ENCODE measurements at places on chromosomes 2 and 18.

- no peak for DNase-seq
Observed at GRCh38 chr2:239910851-239911640, 114.1 kb downstream of the NDUFA10 start.

GRCh38 chr2:45192481-45192880, 183.2 kb upstream of the SIX2 start:
- no peak for DNase-seq

DNA sequence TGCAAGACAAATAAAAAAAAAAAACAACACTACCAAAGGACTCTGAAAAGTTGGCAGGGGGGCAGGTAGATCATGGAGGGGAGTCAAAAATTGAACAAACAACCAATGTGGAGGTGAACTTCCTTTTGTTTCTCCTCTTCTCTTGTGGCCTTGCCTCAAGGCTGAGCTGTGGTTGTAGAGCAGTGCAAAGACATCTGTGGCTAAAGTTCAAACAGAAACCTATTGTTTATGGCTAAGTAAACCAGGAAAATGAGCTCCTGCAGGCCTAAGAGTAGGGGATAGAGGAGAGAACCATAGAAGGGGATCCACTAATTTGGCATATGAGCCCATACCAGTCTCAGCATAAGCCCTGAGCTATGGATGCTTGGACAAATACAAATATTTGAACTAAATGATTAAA, 40.2 kb upstream of the EGR4 start:
- no peak for DNase-seq

DNA sequence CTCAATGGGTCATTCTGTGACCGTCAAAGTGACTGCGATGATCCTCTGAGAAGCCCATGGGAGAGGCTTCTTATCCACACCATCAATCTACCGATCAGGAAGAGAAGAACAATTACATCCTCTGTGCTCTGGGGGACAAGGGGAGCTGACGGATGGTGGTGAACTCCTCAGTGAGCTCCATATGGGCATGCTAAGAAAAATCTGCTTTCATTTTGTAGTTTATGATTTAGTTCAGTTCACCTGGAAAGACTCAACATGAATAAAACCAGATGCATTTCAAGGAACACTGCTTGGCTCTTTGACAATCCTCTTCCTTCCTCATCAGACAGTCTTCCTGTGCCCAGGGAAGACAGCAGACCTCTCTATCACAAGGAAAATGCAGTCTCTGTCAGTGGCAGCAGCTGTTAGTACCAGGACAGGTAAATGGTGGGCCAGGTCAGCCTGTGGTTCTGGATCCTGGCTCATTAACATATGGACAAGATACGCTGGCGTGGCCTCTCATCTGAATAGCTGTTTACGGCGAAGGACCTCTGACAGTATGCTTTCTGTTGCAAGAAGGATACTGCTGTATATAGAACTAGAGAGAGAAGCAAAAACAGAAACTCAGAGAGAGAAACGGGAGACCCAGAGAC, 176.9 kb downstream of the BCL2 start:
- no peak for DNase-seq

DNA sequence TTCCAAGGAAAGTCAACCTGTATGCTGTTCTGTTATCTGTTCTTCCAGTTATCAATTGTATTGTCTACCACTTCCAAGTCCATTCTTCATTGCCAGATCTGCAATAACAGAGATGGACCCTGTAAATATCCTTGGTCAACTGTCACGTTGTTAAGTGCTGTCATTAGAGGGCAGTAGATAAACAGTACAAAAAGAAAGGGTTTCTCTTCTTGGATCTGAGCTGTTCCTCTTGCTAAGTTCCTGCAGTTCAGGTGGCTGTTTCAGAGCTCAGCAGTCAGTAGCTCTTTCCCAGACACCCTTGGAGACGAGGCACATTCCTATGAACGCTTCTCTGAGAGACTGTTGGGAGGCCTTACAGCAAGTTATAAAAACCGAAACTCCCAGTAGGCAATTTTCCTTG, 957.1 kb upstream of the CHAC2 start:
- no peak for DNase-seq
